ACHN (cell line): ENCODE measurements at places on chromosomes 5 and 9.
A peak's percentile ranks its signal among the peaks of the same experiment; 100 is the strongest.

- DNase-seq = no peak
Measured at GRCh38 chr9:4927043-4927471, 58.0 kb upstream of the JAK2 start.

DNA sequence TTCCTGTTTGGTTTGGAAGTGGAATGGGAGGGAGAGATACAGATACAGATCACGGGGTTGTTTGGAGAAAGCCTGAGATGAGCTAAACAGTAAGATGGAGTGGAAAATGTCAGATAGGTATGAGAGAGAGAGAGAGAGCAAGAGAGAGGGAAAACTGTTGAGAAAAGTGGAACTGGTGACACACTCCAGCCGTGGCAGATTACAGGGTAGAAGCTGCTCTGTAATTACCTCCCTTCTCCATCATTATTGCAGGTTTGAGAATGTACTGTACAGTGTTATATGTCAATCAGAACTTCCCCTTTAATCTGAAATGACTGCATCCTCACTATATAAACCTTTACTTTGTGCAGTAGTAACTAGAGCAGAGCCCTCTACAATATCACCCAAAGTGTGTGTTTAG lies 74.5 kb upstream of the WWC1 start:
- no peak for DNase-seq

- DNase-seq = peak; percentile 40
Measured at GRCh38 chr5:139747583-139748504, 47.8 kb upstream of the PSD2 start.

GRCh38 chr9:68507130-68507805 lies 33.4 kb downstream of the TMEM252 start:
- peak; percentile 9 for DNase-seq

GRCh38 chr5:134840811-134841210 lies 5.0 kb upstream of the C5orf24 start:
- DNase-seq = no peak

DNA sequence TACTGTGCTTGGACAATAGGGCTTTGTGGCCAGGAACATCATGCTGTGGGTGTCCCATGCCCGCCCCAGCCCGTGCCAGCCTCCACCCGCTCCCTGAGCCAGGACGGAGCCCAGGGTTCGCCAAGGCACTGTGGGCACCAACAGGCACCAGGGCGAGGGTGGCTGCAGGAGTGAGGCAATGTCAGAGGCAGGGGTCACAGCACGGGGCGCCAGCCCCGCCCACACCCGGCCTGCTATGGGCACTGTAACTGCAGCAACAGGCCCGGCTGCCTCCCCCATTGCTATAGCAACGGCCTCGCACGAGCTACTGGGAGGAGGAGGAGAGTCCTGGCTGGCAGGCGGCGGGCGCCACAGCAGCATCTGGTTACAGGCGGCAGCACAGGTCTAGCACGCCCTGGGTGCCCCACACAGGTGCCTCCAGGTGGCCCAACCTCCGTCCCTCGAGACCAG lies 2.5 kb downstream of the ABCA2 start:
- no peak for DNase-seq
